HS-5 (cell line): ENCODE measurements at places on chromosomes 16 and 17.

DNA sequence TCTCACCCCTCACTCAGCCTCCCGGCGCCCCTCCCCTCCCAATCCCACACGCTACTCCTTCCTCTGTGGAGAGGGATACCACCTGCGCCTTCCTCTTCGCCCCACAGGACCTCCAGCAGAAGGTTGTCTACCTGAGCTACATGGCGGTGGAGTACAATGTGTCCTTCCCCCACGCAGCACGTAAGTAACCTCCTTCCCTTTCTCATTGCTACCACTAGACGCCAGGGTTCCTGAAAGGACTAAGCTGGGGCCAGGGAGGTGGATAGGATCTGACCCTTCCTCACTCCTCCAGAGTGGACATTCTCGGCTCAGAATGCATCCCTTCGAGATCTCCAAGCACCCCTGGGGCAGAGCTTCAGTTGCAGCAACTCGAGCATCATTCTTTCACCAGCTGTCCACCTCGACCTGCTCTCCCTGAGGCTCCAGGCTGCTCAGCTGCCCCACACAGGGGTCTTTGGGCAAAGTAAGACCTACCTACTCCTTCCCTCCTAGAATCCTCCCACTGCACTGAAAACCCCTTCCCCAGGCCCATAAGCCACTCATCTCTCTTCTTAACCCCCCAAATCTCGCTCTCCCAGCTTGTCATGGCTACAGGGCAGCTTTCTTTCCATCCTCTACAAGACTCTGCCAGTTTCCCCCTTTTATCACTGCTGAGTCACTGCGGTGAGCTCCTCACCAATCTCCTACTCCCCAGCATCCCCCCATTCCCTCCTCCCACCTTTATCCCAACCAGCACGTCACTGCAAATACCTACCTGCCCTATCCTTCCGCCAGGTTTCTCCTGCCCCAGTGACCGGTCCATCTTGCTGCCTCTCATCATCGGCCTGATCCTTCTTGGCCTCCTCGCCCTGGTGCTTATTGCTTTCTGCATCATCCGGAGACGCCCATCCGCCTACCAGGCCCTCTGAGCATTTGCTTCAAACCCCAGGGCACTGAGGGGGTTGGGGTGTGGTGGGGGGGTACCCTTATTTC is 1.5 kb downstream of the CD68 start:
- DNase-seq: no peak

DNA sequence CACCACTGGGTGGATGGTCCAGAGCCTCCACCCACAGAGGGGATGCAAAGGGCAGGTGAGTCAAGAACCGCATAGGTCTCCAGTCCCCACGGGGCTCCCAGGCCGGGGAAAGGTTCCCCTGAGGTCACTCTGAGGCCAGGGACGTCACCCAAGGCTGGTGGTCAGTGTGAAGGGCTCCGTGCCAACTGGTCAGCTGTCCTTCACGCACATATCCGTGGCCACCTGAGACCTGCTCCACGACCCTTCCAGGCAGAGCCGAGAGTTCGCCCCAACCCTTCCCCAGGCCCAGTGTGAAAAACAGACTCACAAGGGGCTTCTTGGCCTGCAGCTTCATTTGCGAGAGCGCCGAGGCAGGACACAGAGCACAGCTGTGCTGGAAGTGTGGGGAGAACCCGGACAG is 2.8 kb downstream of the TSR3 start:
- DNase-seq: no peak

DNA sequence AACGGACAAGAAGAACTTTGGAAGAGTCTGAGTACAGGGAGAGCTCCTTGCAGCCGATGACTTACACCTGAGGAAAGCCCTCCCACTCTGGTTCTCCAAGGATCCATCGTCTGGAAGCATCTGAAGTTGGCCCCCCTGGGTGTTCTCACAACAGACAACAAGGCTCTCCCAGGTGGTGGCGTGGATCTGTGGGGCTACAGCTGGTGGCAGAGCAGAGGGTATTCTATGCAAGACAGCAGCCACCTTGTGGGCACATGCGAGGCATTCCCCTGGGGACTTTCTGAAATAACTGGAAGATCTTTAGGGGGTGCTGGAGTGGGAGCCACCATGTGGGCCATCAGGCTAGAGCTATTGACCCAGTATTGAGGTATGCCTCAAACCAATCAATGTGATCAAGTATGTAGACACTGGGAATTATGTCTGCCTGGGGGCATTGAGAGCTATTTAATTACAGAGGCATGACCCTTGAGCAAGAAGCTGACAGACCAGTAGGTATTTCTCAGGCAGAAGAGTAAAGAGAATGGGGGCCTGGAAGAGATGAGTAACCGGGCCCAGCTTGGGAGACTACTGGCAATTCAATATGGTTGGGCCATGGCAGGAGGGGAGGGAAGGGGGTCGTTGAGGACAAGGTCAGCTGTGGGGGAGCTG is 6.9 kb upstream of the KRT19 start:
- DNase-seq: no peak

- no peak for DNase-seq
Observed at GRCh38 chr17:7883781-7884386, 4.7 kb upstream of the CHD3 start.

DNA sequence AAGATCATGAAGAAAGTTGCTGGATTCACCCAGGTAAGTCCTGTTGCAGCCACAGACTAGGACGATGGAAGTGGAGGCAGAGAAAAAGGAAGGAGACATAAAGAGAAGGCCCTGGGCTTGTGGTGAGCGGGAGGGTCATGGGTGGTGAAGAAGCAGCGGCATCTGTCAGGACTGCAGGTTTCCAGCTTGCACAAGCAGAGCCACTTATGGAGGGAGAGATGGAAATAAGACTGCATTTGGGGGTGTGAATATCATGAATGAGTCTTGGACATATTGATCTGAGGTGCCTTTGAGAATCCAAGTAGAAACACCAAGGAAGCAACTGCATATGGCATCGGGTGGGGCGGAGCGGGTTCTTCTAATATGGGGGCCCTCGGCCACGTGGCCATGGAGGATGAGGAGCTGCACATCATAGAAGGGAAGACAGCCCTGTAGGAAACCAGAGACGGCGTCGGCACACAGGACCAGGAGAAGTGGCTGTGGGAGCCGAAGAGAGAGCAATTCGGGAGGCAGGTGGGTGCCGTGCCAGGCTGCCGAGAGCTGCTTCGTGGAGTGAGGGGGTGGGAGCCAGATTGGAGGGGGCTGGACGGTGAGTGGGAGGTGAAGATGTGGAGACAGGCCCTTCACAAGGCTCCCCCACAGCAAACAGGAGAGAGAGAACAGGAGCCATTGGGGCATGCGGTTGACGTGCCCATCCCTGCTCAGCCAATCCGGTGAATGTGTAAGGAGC is 243.5 kb downstream of the GSG1L start:
- DNase-seq: no peak

DNA sequence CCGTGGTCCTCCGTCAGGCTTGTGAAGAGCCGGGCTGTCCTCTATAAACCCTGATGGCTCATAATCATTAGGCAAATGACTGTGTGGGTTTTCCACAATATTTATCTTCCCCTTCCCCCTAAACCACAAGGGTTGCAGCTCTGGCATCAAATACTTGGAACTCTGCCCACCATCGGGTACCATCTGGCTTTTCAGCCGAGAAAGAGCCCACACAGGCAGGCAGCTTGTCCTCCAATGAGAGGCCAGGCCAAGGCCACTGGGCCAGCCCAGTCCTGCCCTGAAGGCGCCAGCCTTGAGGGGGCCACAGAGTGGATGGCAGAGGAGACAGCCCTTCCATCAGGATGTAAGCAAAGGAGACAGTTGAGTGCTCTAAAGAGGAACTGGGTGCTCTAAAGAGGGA is 31.8 kb upstream of the NAT9 start:
- no peak for DNase-seq

DNA sequence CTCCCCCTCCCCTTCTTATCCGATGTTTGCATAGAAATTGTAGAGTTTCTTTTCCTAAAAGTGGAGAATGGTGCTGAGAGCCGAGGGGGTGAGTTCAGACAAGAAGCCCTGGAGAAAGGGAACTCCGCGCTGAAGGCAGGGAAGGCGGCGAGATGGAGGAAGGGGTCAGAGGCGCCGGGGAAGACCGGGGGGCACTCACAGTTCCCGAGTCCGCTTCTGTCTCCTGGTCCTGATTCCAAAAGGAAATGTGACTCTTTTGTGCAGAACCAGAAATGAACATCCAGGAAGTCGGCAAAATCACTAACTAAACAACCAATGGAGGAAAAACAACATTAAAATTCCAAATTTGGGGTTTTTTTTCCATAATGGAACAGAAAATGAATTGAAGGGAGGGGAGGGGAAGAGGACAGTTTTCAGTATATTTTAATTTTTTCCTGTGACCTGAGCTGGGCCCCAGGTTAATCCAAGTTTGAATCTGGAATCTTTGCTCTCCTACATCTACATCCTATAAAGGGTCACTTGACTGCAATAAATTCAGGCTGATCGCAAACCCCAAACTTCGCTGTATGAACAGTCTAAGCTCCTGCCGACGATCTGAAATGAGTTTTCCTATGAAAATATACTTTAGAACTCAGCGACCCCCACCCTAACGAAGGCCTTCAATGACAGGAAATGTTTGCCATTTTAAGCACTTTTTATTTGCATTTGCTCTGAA is 252.3 kb downstream of the C16orf95 start:
- DNase-seq: no peak

DNA sequence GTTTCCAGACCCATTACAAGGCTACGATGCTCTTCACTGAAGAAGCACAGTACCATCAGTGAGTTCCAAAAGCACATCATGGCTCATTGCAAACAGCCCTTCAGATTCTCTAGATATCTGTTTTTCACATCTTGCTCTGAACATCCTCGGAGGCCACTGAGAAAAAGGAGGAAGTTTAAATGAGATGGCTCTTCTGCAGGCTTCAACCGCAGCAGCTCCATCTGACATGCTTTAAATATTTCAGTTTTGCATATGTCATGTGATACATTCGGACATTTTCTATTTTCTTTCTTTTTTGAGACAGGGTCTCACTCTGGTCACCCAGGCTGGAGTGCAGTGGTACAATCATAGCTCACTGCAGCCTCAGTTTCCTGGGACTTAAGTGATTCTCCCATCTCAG is 396.8 kb downstream of the NPIPA8 start:
- no peak for DNase-seq

GRCh38 chr17:80561541-80562114 is 17.0 kb downstream of the RPTOR start:
- DNase-seq: no peak

DNA sequence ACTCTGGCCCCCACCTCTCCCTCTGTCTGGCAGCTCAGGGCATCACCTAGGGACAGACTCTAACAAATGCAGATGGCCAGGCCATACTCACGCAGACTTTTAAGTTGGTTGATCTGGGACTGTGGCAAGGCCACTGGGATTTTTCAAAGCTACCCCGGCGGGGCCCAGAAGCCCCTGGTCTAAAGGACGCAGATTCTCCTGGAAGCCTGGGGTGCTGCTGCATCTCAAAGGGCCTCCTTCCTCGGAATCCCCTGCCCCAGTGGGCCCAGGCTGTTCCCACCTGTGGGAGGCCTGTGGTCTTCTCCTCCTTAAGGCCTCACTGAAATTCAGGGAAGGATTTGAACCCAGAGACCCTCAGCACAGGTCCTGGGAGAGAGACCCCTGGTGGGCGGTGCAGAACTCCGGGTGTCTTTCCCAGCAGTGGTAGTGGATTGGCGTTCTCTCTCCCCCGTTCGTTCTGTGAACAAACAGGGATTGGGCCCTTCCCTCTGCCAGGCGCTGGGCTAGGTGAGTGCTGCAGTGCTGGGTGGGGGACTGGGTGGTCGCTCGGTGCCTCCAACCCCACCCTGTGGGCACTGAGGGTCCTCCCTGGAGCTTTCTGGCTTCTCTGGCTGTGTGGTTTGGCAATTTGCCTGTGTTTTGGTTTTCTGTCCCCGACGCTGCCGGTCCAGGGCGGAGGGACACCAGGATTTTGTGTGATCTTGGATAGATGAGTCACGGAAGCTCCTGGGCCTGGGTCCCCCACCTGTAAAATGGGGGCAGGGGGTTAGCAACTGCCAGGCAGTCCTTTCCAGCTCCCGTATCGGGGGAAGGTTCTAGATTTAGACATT is 160.5 kb upstream of the GSE1 start:
- DNase-seq: no peak

GRCh38 chr16:69123910-69124309 is 8.5 kb downstream of the CHTF8 start:
- peak; percentile 49 for DNase-seq

DNA sequence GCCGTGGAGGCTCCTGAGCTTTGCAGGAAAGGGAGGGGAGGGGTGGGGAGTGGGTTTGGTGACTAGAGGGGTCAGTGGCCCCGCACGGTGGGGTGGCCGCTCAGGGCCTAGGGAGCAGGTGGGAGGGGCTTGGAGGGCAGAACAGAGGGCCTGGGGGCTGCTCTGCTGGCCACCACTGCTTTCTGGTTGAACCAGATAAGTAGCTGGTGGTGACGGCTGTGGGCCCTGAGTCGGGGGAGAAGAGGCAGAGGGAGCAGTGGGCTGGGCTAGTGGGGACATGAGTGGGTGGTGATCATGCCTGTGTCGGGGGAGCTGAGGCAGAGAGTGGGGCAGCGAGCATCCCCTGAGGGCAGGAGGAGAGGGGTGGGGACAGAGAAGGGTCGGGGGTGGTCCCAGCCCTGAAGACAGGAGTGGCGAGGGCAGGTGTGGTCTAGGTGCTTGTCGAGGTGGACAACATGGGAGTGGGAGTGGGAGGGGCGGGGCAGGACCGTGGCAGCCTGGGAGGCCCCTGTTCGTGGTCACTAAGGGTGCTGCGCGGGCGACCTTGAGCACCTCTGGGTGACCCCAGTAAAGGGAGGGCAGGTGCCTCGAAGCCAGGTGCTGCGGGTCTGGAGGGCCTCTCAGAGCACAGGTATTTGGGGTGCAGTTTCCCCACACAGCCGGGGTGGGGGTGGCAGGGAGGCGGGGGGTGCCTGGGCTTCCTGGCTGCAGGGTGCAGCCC is 6.3 kb upstream of the CD7 start:
- DNase-seq: no peak

- no peak for DNase-seq
Observed at GRCh38 chr17:16950488-16950887, 21.4 kb downstream of the TNFRSF13B start.

DNA sequence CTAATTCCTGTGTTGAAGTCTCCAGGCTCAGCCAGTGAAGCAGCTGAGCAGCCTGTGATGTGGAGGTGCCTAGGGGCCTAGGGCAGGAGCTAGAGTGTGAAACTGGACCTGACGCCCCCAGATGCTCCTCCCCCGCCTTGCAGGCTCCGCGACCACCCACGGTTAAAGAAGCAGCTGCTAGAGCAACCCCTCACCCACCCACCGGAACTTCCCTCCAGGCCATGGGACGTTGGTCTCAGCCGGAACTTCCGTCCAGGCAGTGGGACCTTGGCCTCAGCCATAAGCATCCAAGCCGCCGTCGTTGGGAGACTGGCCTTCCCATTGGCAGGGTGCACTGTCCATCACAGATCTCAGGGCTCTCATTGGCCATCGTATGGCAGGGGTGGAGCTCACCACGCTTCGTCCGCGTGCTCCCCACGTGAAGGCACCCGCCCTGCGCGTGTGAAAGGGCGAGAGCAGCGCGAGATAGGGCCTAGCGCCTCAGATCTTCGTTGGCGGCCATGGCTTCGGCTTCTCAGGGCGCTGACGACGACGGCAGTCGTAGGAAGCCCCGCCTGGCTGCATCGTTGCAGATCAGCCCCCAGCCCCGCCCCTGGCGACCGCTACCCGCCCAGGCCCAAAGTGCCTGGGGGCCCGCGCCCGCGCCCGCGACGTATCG is at the start of gene ADAD2:
Gene ADAD2 (plus strand): TSS at position 427 of the 658 bp plus-strand sequence. CDS start 74 bp downstream, at position 501.
- DNase-seq: no peak

- DNase-seq: peak; percentile 63
Observed at GRCh38 chr17:81684442-81684911, 666 bp downstream of the HGS start.
